Ovary (tissue), 10 donors: ENCODE measurements at places on chromosomes 12 and 14. TPM values are rescaled to one million over a fixed set of nuclear protein-coding genes. Genes with fewer than 3 reads are reported as not detected.

DNA sequence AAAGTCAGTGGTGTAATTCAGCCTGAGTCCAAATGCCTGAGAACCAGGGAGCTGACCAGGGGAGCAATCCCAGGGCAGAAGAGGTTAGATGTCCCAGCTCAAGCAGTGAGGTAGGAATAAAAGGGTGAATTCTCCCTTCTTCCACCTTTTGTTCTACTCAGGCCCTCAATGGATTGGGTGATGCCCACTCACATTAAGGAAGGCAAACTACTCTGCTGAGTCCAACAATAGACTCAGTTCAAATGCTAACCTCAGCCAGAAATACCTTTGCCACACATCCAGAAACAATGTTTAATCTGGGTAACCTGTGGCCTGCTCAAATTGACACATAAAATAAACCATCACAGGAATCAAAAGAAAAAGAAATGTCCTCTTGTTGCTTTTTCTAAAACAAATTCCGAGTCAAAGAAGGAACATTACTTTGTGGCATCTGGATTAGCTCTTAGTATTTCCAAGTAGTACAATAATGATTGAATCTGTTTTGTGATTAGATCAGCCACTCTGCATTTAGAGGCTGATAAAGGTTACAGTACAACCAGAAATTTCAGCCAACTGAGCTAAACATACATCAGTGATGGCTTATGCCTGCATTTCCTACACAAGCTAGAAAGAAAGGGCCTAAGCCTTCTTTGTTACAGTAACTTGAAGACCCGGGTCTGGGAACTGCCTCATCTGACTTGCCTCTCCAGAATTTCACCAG lies 43.6 kb upstream of the TRIM9 start:
- no peak for DNase-seq

DNA sequence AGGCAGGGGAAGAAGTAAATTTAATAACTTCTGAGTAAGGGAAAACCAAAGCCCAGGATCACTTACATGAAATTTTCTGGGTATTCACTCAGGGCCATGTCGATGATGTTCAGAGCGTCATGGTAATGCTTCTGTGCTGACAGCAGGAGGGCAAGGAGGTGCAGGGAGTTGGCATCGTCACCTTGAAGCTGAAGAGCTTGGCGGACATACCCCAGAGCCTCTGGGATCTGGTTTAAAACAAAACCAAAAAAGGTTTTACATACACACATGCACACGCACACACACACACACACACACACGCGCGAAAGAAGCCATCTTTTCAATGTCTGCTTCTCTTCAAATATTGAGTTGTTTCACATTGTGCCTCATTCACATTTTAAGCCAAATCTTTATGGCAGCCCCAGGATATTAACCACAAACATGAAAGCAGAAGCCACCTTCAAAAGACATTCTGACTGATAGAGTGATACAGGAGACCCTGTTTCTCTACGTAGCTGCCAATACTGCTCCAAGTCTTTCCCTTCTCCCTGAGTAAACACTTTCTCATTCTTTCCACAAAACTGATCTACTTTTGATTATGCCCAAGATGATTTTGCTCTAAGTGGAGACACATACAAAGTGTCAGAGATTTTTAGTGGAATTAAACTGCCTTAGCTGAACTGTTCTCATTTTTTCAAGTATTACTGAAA lies 172.1 kb downstream of the TTC7B start:
- no peak for DNase-seq

The KLHL33 gene
- total RNA-seq, result 0.78 TPM

The TAS2R9 gene
- total RNA-seq, result not detected

The C12orf50 gene
- 0.28 TPM for total RNA-seq

The MMP17 gene
- 9.9 TPM for total RNA-seq
